NCI-H187 (cell line): ENCODE measurements at places on chromosomes 6 and 20.

- no peak for DNase-seq
Observed at GRCh38 chr6:41080621-41081020, 7.8 kb downstream of the NFYA start.

- no peak for DNase-seq
Observed at GRCh38 chr20:23162887-23163286, 76.8 kb upstream of the CD93 start.

DNA sequence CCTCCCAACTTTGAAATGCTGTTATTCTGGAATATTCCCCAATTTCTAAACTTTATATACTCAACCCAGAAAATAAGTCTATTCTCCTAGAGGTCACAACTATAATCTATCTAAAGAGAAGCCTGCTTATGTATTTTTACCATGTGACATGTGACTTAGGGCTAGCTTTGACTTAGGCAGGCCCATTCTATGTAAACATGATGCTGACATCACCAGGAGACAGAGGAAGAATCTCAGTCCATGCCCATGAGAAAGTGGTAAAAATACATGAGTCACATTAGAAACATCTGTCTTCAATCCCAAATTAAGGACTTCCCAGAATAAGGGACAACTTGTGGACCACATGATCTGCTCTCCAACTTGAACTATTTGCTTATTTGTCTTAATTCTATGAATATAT, 113.6 kb upstream of the ID4 start:
- DNase-seq, result no peak

DNA sequence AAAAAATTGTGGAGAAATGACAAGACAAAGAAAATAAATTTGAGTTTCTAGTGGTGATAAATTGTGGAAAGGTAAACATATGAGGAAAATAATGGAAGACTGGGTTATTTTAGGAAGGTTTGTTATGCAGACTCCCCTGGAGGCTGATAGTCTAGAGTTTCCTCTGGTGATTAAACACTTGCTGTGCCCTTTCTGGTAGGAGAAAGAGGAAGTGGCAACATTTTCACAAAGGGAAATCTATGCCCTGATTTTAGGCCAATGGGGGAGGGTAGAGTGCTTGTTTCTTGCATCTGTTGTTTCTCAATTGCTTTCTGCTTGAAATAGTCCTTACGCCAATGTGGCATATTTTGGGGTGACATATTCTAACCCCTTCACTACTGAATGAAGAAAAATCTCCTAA, 129.1 kb upstream of the DOK5 start:
- no peak for DNase-seq

DNA sequence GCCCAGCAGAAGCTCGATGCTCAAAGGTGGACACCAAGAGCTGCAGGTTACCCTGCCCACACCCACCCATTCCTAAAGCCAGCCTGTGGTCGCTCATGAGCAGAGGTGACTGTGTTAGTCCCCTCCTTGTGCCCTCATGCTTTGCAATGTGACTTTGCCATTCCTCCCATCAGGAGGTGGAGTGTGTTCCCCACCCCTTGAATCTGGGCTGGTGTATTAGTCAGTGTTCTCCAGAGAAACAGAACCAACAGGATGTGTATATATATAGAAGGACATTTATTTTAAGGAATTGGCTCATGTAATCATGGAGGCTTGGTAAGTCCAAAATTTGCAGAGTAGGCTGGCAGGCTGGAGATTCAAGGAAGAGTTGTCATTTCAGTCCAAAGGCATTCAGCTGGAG, 54.4 kb upstream of the RNF24 start:
- no peak for DNase-seq

DNA sequence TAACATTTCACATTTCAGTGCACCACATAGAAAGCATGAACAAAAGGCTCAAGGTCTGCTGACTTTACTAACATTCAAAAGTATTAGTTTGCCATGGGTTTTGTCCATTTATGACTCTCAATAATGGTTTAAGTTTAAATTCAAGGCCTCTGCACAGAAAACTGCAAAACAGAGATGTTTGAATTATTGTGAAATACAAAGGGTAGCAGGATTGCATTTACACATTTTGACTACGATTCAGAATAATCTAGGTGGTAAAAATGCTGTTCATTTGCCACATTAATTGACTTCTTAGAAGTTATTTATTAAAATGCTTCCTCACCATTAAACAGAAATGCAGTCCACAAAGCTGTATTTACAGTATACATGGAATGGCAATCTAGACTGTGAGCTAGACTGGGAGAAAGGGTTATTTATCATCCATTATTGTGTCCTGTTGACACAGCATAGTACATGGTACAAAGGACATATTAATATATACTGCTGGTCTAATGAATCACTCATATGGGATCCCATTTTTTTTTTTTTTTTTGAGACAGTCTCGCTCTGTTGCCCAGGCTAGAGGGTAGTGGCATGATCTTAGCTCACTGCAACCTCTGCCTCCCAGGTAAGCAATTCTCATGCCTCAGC, 18.0 kb downstream of the USP49 start:
- no peak for DNase-seq
